ENCODE measurements at places on chromosomes 1 and 21. TPM values are rescaled to one million over a fixed set of nuclear protein-coding genes. Genes with fewer than 3 reads are reported as not detected.

DDR2 gene
- 8.5 TPM for total RNA-seq

NR0B2 gene
- not detected for total RNA-seq

SERINC2 gene
- 2.2 TPM for total RNA-seq

HORMAD1 gene
- total RNA-seq, result 0.63 TPM

KLHDC9 gene
- 1.6 TPM for total RNA-seq

All from parietal lobe (tissue), 2 donors.